ENCODE measurements at places on chromosomes 6 and 20. TPM values are rescaled to one million over a fixed set of nuclear protein-coding genes. Genes with fewer than 3 reads are reported as not detected.

GRCh38 chr20:36307412-36308325 lies 1.5 kb downstream of the DLGAP4 start:
- DNase-seq: no peak
- H3K36me3 ChIP-seq: no peaks in the 10 kb centered on the region
- H3K4me1 ChIP-seq: no peaks in the 10 kb centered on the region
- H3K27ac ChIP-seq: no peak overlapping the region
- H3K27me3 ChIP-seq: peaks cover 53% of the 10 kb centered on the region

DNA sequence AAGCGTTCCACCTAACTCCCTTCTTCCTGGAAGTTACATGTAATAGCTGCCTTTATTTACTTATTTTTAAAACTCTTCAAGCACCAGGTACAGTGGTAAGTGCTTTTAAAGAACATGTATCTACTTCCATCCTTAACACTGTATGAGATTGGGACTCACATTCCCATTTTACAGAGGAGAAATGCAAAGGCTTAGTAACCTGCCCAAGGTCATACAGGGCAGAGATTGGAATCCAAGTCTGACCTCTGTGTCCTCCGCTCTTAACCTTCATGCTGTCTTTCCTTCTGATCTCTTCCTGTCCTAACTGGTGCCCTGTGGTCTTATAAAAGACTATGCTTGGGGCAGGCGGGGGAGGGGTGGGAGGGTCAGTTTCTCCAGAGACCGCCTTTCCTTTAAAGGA lies 1.6 kb downstream of the B4GALT5 start:
- no peak for DNase-seq
- peaks cover 15% of the 10 kb centered on the region for H3K36me3 ChIP-seq

DNA sequence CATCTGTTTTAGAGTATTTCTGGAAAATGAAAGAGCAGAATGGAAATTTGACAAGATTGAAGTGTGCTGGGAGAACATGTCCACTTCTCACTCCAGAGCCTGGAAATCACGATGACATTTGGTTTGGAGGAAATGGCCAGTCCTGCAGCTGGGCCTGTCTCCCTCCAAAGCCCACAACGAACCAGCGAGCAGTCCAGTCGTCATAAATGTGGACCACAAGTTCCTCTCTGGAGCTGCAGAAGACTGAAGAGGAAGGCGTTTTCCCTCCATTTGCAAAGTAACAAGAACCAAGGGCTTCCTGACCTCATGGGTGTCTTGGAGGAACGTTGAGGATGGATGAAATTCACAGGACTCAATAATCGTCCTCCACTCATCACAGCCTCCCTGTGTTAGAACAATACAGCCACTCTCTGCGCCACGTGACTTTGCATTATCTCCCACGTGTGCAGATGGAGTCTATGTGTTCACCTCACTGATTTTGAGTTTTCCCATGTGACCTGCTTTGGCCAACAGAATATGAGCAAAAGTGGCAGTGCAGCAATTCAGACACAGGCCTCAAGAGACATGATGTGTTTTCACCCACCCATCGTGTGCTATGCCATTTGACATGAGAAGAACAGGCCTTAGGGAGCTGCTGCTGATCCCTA lies 9.1 kb upstream of the SPATS1 start:
- H3K36me3 ChIP-seq: no peaks in the 10 kb centered on the region
- H3K27me3 ChIP-seq: peaks cover 31% of the 10 kb centered on the region
- no peak for DNase-seq
- H3K27ac ChIP-seq: no peak overlapping the region

GRCh38 chr20:59809630-59810448 lies 123.6 kb downstream of the SYCP2 start:
- H3K27me3 ChIP-seq: no peaks in the 10 kb centered on the region
- no peaks in the 10 kb centered on the region for H3K36me3 ChIP-seq
- no peak overlapping the region for H3K4me3 ChIP-seq
- H3K27ac ChIP-seq: no peak overlapping the region

GRCh38 chr6:3778701-3779573 lies 27.4 kb upstream of the PXDC1 start:
- H3K36me3 ChIP-seq: no peaks in the 10 kb centered on the region
- H3K27ac ChIP-seq: no peak overlapping the region
- no peaks in the 10 kb centered on the region for H3K4me1 ChIP-seq
- no peak overlapping the region for H3K4me3 ChIP-seq
- H3K27me3 ChIP-seq: no peaks in the 10 kb centered on the region

DNA sequence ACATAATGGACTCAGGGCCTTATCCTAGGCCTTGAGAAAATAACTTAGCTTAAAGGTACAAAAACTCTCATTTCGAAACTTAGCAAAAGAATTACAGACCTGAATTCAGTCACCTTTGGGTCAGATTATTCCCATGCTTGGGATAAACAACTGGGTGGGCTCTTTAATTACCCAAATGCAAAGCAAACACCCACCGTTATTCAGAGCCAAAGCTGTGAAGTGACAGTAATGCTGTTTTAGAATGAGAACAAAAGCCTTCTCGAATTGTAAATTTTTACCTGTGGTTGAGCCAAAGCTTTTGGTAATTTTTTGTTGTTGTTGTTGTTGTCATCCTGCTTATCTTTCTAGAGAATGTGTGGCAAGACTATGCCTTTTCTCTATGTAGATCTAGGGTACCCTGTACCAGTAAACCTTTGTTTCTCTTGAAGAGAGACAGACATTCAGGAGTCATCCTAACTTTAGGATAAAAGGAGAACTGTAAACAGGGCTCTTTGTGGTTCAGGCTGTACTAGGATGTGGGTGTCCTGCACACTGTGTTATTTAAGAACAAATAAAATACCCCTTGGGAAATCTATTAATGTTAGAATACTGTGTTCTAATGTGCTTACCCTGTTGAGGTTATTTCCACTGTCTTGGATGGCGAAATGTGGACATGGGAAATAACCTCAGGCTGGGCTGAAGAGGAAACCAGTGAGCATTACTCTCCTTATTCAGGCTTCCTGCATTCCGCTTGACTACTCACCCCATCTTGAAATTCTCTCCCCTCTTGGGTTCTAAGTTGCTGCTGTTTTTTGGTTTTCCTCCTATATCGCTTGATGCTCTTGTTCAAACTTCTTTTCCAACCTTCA lies 480.7 kb downstream of the CD83 start:
- H3K4me3 ChIP-seq: no peak overlapping the region
- peaks cover 5% of the 10 kb centered on the region for H3K4me1 ChIP-seq
- peaks cover 8% of the 10 kb centered on the region for H3K36me3 ChIP-seq
- no peak overlapping the region for H3K27ac ChIP-seq
- no peak for DNase-seq

DNA sequence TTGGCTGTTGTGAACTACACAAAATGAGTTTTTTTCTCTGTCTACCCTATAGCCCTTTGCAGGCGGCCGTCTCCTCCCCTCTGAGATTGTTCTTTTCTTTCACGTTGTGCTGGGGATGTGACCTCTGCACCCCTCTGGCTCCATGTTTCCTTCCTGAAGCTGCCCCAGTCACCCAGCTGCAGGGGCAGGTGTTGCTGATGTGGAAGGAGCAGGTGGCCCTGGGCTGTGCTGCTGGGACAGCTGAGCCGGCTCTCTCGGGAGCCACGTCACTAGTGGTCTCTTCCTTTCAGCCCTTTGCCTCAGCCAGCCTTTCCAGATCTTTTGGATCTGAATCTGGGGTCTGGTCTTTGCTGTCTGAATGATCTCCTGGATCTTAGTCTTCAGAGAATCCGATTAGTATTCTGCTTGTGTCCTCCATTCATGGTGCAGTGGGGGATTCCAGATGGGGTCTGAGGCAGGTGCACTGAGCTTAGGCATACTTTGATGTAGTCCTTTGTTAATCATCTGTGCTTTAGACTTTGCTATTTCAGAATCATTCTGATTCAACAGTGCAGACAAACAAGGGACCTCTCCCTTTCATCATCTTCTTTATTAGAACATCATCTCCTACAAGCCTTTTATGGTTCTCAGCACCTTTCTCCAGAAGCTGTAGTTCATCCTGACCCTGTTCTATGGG lies 31.4 kb downstream of the TMEM181 start:
- H3K36me3 ChIP-seq: peaks cover 81% of the 10 kb centered on the region
- no peak for DNase-seq
- no peak overlapping the region for H3K4me3 ChIP-seq
- no peaks in the 10 kb centered on the region for H3K4me1 ChIP-seq
- no peak overlapping the region for H3K27ac ChIP-seq
- no peaks in the 10 kb centered on the region for H3K27me3 ChIP-seq

DNA sequence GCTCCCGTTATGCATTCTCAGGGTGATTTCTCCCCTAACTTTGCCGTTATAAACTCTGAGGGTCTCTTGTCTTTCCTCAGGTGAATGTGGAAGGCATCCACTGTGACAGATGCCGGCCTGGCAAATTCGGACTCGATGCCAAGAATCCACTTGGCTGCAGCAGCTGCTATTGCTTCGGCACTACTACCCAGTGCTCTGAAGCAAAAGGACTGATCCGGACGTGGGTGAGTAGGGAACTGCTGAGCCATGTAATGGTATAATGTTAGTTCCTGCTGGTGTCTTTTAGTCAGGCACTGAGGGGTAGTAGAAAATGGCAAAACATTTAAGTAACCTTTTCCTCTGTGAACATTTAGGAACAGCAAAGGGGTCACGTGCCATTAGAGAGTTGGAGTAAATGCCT lies 395.4 kb downstream of the ARHGAP18 start:
- H3K27me3 ChIP-seq: peaks cover 7% of the 10 kb centered on the region
- DNase-seq: no peak
- no peak overlapping the region for H3K27ac ChIP-seq
- H3K4me1 ChIP-seq: no peaks in the 10 kb centered on the region
- no peaks in the 10 kb centered on the region for H3K36me3 ChIP-seq

DNA sequence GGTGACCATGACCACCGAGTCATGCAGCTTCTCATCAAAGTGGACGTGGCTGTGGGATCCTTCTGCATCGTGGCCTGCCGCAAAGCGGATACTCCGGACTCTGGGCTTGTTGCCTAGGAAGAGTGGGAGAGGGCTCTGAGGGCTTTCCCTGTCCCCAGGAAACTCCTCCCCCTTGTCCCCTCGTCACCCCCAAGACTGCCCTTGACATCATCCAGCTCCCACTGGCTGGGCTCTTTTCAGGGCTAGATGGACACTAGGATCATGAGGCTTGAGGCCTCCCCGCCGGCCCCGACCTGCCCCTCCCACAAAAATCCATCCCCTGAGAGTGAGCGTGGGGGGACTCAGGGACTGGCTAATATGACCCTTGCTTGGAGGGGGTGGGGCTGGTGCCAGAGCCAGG lies 9.0 kb downstream of the ADISSP start:
- H3K4me3 ChIP-seq: no peak overlapping the region
- DNase-seq: no peak
- H3K27me3 ChIP-seq: no peaks in the 10 kb centered on the region
- no peaks in the 10 kb centered on the region for H3K4me1 ChIP-seq

DNA sequence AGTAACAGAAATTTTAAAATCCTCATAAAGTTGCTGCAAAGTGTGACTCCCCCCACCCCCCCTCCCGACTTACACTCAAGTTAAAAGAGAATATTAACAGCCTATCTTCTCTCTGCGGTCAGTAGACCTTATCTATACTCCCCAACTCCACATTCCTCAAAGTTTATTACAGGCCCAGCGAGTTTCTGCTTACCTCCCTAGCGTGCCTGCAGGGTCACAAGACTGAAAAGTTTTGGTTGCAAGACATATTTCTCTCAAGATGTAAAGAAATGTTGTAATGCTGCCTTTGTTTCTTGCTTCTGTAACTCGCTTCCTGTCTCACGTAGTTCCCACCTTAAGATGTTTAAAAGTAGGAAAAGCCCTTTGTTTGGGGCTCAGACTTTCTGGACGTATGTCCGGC lies 699.6 kb downstream of the PHF3 start:
- no peak for DNase-seq
- no peaks in the 10 kb centered on the region for H3K4me1 ChIP-seq
- no peaks in the 10 kb centered on the region for H3K27me3 ChIP-seq
- H3K27ac ChIP-seq: no peak overlapping the region
- no peaks in the 10 kb centered on the region for H3K36me3 ChIP-seq

- H3K27me3 ChIP-seq: no peaks in the 10 kb centered on the region
- peaks cover 26% of the 10 kb centered on the region for H3K36me3 ChIP-seq
- peaks cover 9% of the 10 kb centered on the region for H3K4me1 ChIP-seq
- H3K27ac ChIP-seq: no peak overlapping the region
- DNase-seq: no peak
These were observed 52.9 kb downstream of the CDYL start for GRCh38 chr6:4829089-4829488.

DNA sequence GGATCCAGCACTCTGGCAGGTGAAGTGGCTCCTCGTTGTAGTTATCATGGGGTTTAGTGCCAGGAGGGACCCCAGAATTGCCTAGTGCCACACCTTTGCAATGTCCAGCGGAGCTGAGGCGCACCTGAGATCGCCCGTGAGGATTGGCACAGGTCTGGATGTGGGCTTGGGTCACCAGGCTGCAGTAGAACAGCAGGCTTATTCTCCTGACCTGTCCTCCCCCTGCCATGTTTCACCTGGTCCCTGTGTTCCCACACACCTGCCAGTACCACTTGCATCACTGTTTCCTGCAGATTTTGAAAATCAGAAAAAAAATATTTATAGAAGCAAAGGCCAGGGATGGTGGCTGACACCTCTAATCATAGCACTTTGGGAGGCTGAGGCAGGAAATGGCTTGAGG lies 16.7 kb downstream of the ENTPD6 start:
- no peak overlapping the region for H3K4me3 ChIP-seq
- H3K27me3 ChIP-seq: no peaks in the 10 kb centered on the region
- no peak overlapping the region for H3K27ac ChIP-seq

DNA sequence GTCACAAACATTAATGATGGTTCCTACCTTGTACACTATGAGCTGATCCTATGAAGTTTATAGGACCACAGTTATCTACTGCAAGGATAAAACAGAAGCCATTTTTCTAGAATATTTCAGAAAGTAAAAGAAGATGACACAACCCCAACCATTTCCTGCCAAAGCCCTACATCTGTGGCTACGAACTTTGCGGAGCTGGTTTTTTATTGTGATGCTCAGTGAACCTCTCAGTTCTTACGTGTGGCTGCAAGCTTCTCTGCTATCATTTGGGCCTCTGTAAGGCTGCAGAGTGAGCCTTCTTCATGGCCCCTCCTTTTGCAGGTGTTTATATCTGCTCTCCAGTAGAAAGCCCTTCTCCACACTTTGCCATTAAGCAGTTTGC lies 17.8 kb upstream of the TAGAP start:
- H3K27ac ChIP-seq: peak overlapping the region; percentile 94
- peak; percentile 61 for DNase-seq
- H3K36me3 ChIP-seq: peaks cover 4% of the 10 kb centered on the region
- peaks cover 1% of the 10 kb centered on the region for H3K27me3 ChIP-seq

- H3K4me3 ChIP-seq: no peak overlapping the region
- no peaks in the 10 kb centered on the region for H3K4me1 ChIP-seq
- no peak overlapping the region for H3K27ac ChIP-seq
- H3K36me3 ChIP-seq: no peaks in the 10 kb centered on the region
- DNase-seq: no peak
These were observed 120.1 kb upstream of the TIAM2 start for GRCh38 chr6:154874773-154875592.

GRCh38 chr6:75334266-75335040 lies 49.9 kb upstream of the TMEM30A start:
- H3K4me3 ChIP-seq: no peak overlapping the region
- peaks cover 4% of the 10 kb centered on the region for H3K4me1 ChIP-seq
- no peaks in the 10 kb centered on the region for H3K36me3 ChIP-seq
- DNase-seq: no peak

- no peak for DNase-seq
- no peaks in the 10 kb centered on the region for H3K27me3 ChIP-seq
- no peaks in the 10 kb centered on the region for H3K4me1 ChIP-seq
- no peaks in the 10 kb centered on the region for H3K36me3 ChIP-seq
- no peak overlapping the region for H3K4me3 ChIP-seq
These were observed 90.6 kb upstream of the DST start for GRCh38 chr6:56733211-56733697.

- no peak overlapping the region for H3K27ac ChIP-seq
- no peaks in the 10 kb centered on the region for H3K27me3 ChIP-seq
- H3K4me1 ChIP-seq: no peaks in the 10 kb centered on the region
These were observed 596.0 kb downstream of the EPM2A start for GRCh38 chr6:145139140-145139850.

The SNAI1 gene
- total RNA-seq: 1.3 TPM

The HAO1 gene
- not detected for total RNA-seq

The SAMD5 gene
- total RNA-seq: 0.48 TPM

The BTNL2 gene
- not detected for total RNA-seq

Data from activated T-helper 2 cell treated with anti-CD3 and anti-CD28 coated beads, Interferon-gamma antibody, Interleukin-2, Interleukin-4, amounts not matched to agents 10 μg/mL and 5 μg/mL and 100 μg/mL, durations not matched to agents 14 hours and 24 hours and 36 hours (primary cell).